ENCODE measurements at places on chromosomes 7 and 10. TPM values are rescaled to one million over a fixed set of nuclear protein-coding genes. Genes with fewer than 3 reads are reported as not detected.
A peak's percentile ranks its signal among the peaks of the same experiment; 100 is the strongest.

Gene CCDC146
- 0.34 TPM for total RNA-seq

Gene IRF5
- total RNA-seq, result 0.60 TPM

Gene LRRC17
- total RNA-seq, result 88.4 TPM

DNA sequence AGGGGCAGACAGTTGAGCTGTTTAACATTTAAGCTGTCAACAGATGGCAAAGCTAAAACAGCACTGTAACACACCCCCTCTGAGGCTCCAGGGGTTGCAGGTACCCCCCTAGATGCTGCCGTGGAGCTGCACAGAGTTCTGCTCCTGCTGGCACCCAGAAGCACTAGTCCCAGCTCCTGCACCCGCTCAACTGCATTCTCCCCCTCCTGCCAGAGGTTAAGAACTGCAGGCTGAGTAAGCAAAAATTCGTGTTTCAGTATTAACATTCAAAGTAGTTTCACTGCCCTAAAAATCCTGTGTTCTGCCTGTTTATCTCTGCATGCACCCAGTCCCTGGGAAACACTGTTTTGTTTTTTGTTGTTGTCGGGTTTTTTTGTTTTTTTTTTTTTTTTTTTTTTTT is 790.8 kb upstream of the KCND2 start:
- DNase-seq, result peak; percentile 21

DNA sequence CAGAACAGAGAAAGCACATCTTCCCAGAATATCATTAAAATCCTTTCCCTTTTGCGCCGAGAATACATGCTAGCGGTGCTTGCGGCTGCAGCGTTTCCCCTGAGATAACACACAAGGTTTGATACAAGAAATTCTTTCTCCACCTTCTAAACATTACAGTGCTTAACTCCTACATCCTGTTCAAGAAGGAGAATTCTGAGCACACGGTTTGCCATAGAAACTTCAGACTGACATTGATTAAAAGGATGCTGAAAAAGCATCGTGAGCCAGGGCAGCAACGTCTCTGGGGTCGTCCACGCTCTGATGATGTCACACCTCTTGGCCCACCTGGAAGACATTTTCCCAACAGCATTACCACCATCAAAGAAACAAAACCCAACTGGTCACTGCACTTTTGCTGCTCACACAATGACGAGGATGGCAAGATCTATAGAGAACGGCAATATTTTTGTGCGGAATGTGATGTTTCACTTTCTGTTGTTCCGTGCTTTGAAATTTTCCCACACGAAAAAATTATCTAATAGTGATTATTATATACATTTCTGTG is 27.0 kb upstream of the PRSS1 start:
- peak; percentile 26 for DNase-seq

DNA sequence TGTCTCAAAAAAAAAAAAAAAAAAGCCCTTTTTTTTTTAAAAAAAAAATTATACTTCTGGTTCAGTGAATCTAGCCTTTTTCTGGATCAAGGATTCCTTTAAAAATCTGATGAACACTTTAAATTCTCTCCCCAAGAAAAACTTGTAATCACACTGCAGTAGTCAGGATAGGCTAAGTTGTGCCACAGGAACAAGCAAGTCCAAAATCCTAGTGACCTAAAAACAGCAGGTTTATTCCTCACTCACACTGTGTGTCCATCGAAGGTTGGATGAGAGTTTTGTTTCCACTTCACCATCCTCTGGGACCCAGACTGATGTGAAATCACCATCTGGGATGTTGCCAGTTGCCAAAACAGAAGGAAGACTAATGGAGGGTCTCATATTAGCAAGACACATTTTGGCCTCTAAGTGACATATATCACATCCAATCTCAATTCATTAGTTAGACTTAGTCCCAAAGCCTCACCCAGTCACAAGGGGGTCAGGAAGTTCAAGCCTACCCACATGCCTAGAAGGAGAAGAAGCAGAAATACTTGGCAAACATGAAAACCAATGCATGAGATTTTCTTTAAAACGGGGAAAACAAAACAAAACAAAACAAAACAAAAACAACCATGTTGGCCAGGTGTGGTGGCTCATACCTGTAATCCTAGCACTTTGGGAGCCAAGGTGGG is 32.7 kb downstream of the CYP17A1 start:
- no peak for DNase-seq
